Hematopoietic multipotent progenitor cell treated with erythropoietin and hydrocortisone succinate and interleukin-3 and kit ligand, for 6 days (in vitro differentiated cells): ENCODE measurements at places on chromosomes 16 and 17.
A peak's percentile ranks its signal among the peaks of the same experiment; 100 is the strongest.

GRCh38 chr17:65529761-65530522, 31.5 kb downstream of the AXIN2 start:
- no peak for DNase-seq

- no peak for DNase-seq
These were observed 16.2 kb downstream of the GSE1 start for GRCh38 chr16:85629326-85629725.

- DNase-seq = no peak
These were observed 53.5 kb upstream of the AKTIP start for GRCh38 chr16:53556521-53556920.

GRCh38 chr16:30761427-30761927, 385 bp downstream of the CFAP119 start:
- DNase-seq = peak; percentile 76

- DNase-seq = no peak
These were observed 234.4 kb downstream of the ZNF423 start for GRCh38 chr16:49621241-49622083.

- no peak for DNase-seq
These were observed 450.3 kb upstream of the PSMD7 start for GRCh38 chr16:73846356-73846755.

- DNase-seq = no peak
These were observed 6.7 kb downstream of the NLRC3 start for GRCh38 chr16:3570420-3571062.

DNA sequence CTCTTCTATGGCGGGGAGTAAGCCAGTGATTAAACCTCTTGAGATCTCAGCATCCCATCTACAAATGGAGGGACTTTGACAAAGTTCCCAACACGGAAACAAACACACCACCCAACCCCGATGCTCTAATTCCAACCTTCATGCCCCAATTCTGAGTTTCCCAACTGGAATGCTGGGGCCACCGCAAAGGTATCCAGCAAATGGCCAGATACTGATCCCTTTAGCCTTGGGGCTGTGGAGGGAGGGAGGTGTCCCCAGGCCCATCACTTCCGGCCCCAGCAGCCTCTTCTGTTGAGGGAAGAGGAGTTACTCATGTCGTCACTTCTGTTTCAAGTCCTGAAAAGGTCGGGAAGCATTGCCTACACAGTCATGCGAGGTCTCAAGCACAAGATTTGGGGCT, 154.8 kb upstream of the RPH3AL start:
- no peak for DNase-seq

GRCh38 chr17:49822829-49823228, 25.0 kb downstream of the TAC4 start:
- DNase-seq = peak; percentile 33

DNA sequence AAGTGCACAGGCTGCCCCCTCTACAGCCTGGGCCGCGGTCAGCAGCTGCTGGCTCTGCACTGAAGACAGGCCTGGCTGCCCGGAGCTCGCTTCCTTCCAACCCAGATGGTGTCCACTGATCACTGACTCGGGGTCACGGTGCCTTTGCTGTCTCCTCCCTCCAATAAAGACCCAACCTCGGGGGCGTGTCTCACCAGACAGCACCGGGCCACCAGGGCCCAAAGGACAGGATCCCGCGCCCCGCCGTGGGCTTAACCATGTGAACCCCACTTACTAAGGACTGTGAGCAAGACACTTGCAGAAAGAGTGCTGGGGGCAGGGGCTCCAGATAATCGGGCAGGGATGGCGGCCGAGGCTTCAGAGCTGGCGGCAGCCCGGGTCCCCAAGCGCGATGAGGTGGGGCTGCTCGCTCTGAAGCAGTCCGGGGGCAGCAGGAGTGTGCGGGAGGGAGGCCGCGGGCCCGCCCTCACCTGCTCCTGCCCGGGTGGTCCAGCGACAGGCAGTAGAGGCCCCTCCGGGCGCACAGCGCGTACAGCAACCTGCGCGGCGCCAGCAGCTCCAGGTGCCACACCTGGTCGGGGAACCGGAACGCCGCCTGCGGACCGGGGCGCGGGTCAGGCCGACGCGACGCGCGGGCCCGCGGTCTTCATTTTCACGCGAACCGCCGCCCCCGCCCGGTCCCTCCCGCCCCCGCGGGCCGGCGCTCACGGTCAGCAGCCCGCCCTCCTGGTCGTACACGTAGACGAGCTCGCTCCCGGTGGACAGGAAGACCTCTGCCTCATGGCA, 502 bp downstream of the FAAP100 start:
- DNase-seq = peak; percentile 46

GRCh38 chr16:48963901-48964615, 317.6 kb downstream of the CBLN1 start:
- DNase-seq = no peak

DNA sequence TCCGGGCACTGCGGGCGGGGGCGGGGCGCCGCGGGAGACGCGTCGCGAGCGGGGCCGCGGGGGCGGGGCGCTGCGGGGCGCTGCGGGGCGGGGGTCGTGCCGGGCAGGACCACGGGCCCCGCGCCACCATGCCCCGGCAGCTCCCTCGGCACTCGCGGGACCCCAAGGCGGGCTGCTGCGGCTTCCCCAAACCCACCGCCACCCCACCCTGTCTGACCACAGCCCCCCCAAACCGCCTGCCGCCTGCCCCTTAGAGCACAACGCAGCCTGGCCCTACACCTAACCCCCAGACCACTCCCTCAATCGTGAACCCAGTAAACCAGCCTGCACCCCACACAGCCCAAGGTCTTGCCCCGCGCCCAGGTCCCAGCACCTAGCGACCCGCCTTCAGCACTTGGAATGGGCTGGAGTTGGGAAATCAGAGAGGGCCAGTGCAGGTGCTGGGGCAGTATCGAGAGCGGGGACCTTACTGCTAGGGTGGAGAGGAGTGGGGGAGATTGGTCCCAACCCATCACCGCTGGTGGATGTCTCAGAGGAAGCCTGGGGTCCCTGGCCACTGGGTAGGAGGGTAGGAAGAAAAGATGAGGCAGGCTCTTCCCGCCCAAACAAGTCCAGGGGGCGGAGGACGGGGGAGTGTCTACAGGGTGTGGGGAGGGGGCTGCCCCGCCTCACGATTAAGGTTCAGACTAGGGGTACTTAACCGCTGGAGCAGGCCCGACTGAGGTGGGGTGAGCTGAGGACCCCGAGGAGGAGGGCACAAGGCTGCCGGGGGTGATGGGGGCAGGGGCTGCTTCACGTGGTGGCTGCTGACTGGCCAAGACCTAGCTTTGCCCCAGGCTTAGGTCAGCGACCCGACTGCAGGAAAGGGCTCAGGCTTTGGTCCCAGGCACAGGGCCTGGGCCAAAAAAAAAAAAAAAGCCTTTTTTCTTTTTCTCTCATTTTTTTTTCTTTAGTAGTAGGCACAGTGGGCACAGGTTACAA, 539 bp upstream of the VAMP2 start:
- DNase-seq = no peak

GRCh38 chr16:86755571-86756006, 177.2 kb downstream of the FOXL1 start:
- DNase-seq = no peak

- DNase-seq = peak; percentile 96
These were observed 86.2 kb upstream of the CBX4 start for GRCh38 chr17:79925242-79925957.

DNA sequence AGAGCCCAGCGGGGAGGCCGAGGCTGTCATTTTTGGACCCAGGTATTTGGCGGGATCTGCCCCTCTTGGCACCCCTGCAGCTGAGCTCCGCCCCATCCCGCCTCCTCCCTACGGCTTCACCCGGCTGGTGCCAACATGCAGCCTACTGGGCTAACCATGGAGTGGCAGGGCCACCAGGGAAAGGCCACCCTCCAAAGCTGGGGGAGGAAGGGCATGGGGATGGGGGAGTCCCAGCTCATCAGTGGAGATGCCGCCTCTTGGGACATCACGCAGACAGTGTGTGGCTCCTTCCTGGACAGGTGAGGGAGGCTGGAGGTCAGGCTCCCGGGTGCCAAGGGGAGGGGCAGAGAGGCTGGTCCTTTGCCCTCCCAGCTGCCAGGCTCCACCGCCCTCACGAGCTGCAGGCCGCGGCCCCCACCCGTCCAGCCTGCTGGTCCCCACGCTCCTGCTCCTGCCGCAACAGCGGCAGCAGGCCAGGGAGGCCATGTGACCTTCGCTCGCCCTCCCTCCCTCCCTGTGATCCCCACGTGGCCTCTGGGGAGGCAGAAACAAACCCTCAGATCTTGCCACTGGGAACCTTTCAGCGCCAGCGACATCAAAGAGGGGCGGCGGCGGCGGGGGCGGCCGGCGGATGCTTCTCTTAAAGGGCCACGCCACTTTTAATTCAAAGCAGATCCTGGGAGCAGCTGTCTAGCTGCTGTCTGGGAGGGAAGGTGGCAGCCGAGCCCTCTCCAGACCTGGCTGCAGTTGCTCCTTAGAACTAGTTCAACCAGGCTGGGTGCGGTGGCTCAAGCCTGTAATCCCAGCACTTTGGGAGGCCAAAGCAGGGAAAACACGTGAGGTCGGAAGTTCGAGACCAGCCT, 6.8 kb upstream of the NOTUM start:
- peak; percentile 91 for DNase-seq

DNA sequence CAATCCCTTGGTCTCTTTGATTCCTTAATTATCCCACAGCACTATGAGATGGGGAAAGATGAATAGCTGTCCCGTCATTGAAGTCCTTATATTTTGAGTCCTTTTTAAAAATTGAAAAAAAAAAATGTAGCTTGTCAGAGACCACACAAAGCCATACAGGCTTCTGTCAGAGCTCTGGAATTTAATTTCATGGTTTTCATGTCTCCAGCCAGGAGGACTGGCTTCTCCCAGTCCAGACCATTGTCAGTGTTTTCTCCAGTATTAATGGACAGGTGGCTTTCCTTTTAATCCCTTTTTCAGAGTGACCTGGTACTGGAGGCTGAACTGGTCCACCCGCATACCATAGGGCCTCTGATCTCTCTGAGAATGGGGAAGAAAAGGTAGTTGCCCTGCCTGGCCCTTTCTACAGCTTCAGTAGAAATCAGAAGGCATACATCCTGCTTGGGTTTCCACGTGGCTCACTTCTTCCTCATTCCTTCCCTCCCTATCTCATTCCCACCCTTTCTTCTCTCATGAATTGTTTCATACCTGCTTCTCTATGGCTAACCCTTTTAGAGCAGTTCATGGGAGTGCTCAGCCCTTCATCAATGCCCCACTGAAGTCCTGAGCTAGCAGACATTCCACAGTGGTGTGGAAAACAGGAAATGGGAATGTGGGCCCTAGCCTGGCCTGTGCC, 29.1 kb downstream of the TRIM16 start:
- DNase-seq = no peak

GRCh38 chr16:49484451-49484849, 110.8 kb downstream of the C16orf78 start:
- peak; percentile 24 for DNase-seq

- DNase-seq = no peak
These were observed 3.5 kb upstream of the SALL1 start for GRCh38 chr16:51154271-51155171.
